Activated CD8-positive, alpha-beta memory T cell treated with anti-CD3 and anti-CD28 coated beads for 4 hours (primary cell): ENCODE measurements at places on chromosomes 4 and X.

DNA sequence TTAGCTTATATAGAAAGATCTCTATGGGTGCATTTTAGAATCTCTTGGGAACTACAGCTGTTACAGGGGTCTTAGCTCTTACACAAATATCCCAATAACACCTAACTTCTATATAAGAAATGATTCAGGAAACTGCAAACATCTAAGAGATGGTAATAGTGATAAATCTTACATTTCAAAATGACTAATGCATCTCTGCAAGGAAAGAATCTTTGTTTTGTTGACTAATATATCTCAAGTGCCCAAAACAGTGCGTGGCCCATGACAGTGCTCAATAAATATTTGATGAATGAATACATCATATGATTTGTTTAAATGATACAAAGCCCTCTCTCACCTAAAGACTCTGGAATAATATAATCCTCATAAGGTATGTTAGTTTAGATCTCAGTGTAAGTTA, 47.5 kb downstream of the CENPE start:
- DNase-seq = no peak

DNA sequence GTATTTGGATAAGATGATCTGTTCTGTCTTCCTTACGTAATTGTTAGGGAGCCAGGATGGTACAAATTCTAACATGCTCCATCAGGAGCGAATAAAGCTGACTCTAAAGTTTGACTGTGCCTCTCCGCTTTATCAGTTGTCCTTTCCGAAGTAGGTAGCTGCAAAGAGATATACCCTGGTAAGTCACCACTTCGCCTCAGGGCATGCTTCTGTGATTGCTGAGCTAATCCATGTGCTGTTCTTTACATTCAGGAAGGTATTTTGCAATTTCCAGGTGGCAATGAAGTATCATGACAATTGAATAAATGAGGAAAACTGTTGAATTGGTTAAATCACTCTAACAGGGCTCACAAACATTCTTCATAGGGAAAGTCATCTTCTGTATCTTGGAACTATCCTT, 38.9 kb downstream of the KIT start:
- DNase-seq = no peak

- DNase-seq = no peak
These were observed 689 bp downstream of the SSR4 start for GRCh38 chrX:153794897-153795816.

DNA sequence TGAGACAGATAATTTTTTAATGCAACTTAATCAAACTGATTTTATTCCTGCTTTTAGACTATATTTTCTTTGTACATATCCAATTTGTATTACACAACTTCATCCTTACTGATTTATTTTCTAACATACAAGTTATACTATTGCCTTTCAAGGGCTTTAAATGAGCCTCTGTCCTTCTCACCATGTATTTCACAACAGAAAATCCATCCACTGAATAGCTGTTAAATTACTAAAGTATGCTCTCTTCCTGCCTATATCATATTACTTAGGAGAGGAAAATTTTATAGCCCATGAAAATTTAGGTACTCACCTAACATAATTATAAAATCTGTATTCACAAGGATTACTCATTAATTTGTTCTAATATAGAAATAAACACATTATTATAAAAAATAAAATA, 528.6 kb downstream of the ANKRD50 start:
- no peak for DNase-seq

- DNase-seq = no peak
These were observed 138.6 kb upstream of the SMARCAD1 start for GRCh38 chr4:94068753-94069719.

- no peak for DNase-seq
These were observed 28.3 kb downstream of the SEPTIN11 start for GRCh38 chr4:76977736-76978350.

DNA sequence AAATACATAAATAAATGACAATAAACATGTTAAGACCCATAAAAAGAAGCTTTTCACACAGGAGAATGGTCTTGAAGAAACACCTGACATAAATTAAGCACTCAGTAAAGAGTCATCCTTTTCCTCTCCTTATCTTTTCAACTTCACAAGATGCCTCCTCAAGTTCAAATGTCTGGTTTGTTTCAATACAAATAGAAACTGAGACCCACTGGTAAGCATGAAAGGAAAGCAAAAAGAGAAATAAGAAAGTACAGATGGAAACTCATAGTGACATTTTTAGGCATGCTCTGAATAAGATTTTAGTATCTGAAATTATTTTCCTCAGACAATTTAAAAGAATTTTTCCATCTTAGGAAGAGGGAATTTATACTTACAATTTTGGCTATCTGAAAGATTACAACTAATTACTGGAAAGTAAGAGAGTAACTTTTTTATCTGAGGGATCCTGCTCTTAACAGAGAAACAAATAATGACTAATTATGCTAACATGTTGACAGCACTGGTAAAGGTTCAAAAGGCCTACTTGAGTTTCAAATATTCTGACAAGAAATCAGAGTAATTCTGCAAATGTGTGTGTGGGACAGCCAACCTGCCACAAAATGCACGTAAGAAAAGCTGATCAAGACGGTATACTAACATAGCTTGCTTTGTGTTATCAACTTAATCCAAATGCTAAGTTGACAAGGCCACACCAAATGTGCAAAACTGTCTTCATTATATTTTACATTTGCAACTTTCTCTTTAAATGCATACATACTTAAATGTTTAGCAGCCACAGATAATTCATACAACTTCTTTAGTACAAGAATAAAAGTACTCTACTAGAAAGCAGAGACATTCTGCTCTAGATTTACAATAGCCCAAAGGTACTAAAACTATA, 113.0 kb downstream of the IQCM start:
- no peak for DNase-seq

GRCh38 chr4:60617731-60618130, 582.4 kb upstream of the ADGRL3 start:
- no peak for DNase-seq

DNA sequence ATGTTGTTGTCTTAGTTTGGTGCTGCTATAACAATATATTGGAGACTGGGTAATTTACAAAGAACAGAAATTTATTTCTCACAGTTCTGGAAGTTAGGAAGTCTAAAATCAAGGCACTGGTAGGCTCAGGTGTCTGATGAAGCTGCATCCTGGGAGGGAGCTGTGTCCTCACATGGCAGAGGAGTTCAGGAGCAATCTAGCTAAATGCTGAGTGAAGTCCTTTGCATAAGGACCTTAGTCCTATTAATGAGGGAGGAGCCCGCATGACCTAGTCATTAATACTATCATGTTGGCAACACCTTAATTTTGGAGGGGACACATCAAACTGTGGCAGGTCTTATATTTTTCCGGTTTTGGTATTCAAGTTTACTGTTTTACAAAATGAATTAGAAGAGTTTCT, 36.0 kb upstream of the NSUN7 start:
- no peak for DNase-seq

- DNase-seq = no peak
These were observed 90.5 kb upstream of the ZNF827 start for GRCh38 chr4:146029147-146029546.

DNA sequence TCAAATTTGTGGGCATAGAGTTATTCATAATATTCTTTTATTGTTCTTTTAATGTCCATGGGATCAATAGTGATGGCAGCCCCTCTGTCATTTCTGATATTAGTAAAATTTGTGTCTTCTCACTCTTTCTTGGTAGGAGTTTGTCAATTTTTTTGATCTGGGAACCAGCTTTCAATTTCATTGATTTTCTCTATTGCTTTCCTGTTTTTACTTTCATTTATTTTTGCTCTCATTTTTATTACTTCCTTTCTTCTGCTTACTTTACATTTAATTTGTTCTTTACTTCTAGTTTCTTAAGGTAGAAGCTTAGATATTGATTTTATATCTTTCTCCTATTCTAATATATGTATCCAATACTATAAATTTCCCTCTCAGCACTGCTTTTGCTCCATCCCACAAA, 40.7 kb downstream of the AWAT2 start:
- DNase-seq = no peak

GRCh38 chrX:135086197-135086854, 34.0 kb downstream of the ETDB start:
- DNase-seq = peak; percentile 18

GRCh38 chrX:20212486-20213089, 54.1 kb downstream of the RPS6KA3 start:
- no peak for DNase-seq

DNA sequence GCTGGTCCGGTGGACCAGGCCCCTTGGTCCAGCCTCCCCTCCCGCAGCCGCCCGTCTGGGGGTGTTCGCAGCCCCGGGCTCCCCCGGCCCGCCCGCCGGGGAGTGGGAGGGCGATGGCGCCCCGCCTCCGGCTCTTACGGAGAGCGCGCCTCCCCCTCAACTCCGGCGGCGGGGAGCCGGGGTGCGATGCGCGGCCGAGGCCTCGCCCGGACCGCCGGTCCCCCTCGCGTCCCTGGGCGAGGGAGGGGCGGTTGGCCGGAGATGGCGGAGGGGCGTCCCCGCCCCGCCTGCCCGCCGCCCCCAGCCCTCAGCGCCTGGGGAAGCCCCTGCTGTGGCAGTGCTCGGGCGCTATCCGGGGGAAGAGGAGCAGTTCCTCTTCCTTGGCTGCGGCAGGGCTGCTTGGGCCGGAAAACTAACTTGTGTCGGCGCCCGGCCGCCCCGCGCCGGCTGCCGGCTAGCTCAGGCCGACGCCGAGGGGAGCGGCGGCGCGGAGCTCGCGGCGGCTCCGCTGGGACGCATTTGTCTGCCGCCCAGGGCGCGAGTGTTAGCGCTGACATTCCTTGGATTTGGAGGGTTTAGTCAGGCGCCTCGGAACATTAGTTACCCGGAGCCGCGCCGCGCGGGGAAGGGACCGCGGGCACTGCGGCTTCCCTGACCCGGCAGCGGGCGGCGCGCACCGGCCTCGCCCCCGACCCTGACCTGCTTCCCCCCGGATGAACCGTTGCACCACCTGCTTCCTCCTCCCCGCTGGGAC, 994 bp downstream of the GALNT7 start:
- peak; percentile 32 for DNase-seq

DNA sequence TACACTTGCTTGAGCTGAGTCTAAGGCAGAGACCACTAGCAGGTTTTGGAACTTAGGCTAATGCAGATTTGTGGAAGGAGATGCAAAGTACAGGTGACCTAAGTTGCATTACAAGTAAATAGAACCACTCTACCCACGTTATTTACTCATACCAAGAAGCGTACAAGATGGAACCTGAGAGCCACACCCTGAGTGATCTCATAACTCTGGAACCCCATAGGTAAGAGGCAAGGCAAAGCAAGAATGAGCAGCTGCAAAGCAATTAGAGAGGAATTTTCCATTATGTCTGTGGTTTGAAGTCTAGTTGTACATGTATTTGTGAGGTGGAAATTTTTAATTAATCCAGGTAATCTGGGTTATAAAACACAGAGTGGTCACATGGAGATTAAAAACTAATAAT, 55.4 kb downstream of the CC2D2A start:
- DNase-seq = no peak

DNA sequence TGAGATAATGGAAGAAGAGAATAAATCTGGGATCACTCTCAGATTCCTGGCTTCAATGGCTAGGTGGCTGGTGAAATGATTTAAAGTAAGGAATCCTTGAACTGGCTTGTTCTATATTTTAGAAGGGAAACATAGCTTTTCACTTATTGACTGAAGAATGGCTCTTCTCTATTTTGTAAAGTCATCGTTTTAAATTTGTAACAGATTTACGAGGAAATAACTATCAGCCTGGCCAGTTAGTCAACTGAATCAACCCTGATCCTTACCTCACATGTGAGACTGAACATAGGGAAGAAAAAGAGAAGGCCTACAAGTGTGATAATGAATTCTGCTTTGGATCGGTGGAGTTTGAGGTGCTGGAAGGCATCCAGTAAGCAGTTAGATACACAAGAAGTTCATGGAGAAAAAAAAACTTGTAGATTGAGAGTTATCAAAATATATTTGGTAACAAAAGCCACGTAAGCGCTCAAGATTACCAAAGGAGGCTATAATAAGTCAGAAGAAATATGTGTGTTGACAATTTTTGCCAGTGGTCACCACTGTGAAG, 12.0 kb downstream of the AREG start:
- no peak for DNase-seq

GRCh38 chr4:2489841-2490552, 21.1 kb downstream of the RNF4 start:
- DNase-seq = no peak

DNA sequence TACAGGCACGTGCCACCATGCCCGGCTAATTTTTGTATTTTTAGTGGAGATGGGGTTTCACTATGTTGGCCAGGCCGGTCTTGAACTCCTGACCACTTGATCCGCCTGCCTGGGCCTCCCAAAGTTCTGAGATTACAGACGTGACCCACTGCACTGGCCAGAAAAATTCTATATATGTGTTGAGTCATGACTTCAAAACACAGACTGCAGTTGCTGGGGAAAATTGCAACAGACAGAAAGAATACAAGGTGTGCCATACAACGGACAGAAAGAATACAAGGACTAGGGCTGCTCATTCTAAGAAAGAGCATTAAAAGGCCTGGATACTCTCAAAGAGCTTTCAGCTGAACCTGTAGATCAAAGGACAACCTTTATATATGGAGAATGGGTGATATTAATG, 109.6 kb upstream of the ACSL4 start:
- DNase-seq = no peak

GRCh38 chr4:130393231-130393630, 1297.3 kb downstream of the C4orf33 start:
- DNase-seq = no peak

GRCh38 chr4:182507805-182508204, 264.6 kb downstream of the TENM3 start:
- DNase-seq = no peak

GRCh38 chr4:121788896-121789295, 12.2 kb upstream of the EXOSC9 start:
- DNase-seq = no peak

DNA sequence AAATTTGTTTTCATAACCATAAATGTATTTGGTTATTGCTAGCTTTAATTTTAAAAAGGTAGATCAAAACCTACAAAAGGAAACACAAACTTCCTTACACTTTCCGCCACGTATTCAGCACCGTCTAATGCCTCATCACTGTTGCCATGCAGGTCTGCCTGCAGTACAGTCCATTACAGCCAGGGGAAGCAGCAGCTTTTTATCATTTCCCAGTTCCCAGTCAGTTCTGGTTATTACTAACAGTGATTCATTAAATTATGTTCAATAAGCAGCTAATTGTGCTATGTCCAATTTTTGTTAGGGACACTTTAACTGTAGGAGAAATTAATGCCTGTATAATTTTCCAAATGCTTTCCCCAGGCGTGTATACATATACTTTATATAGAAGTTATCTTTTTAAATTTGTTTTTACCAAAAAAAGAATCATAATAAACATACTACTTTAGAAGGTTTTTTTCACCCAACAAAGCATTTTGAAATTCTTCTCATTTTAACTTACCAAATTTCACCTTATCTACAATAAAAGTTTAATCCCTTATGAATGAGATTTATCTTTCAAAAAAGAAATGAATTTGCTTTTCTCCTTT, 93.3 kb downstream of the ANXA3 start:
- DNase-seq = no peak

- no peak for DNase-seq
These were observed 56.4 kb downstream of the UBE2K start for GRCh38 chr4:39754309-39754708.

GRCh38 chrX:57133706-57134105, 3.5 kb downstream of the SPIN2A start:
- no peak for DNase-seq

GRCh38 chrX:43865791-43866190, 16.5 kb downstream of the MAOB start:
- DNase-seq = no peak
